ENCODE measurements at places on chromosomes 6 and 20.

DNA sequence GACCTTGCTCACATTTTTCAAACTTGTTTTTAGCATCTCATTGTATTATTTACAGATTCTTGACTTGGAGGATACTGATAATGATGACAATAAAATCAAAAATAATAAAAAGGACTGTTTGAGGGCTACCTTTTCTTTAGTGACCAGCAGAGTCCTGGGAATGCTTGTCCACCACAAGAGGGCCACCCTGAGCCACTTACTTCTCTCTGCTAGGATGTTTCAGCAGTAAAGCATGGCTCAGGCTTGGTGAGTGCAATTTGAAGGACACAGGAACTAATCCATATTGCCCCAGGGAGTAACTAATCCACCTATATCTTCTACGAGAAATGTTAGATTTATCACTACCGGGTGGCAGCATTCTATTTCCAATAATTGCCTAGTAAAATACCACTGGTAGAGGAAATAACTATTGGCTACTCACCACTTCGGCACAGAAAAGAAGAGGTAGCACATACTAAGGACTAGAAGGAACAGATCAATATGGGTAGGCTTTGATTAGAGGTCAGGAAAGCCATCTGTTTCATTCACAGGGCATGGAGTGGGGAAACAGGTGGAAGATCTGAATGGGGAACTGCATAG, 5.8 kb upstream of the KIAA0408 start:
- DNase-seq = peak; percentile 39

DNA sequence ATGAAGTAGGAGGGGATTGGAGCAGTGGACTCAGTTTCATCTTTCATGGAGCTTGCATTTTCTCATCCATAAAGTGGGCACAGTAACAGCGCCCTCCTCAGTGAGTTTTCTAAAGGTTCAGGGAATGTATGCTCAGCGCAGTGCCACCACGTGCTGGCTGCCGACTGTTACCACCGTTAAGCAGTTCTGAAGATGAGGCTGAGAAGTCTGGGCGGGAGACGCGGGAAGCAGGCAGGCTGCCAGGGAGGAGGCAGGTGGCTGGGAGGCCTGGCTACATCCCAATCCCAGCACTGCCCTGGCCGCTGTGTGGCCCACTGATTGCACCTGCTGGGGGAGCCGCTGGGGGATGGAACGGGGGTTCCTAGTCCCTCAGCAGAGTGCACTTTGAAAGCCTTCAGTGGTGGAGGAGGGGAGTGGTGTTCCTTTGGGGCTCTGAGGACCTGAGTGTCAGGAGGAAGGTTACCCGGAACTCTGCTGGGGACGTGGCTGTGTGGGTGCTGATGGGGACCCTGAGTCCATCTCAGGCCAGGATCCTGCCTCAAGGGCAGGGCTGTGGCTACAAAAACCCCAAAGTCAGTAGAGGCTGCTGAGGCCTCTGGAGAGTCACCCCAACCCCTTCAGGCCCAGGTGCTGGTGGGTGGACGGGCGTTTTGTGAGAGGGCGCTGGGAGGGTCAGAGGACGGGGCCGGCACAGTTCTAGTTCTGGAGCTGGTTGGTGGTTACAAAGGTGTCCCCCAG, 28.0 kb upstream of the PHACTR3 start:
- no peak for DNase-seq

GRCh38 chr6:120627612-120628011, 706.7 kb downstream of the TBC1D32 start:
- no peak for DNase-seq

GRCh38 chr20:53320701-53321100, 272.9 kb downstream of the ZNF217 start:
- DNase-seq = no peak

Data from NCI-H2107 (cell line).